Fibroblast of skin of abdomen (primary cell): ENCODE measurements at places on chromosomes 3 and 15.

DNA sequence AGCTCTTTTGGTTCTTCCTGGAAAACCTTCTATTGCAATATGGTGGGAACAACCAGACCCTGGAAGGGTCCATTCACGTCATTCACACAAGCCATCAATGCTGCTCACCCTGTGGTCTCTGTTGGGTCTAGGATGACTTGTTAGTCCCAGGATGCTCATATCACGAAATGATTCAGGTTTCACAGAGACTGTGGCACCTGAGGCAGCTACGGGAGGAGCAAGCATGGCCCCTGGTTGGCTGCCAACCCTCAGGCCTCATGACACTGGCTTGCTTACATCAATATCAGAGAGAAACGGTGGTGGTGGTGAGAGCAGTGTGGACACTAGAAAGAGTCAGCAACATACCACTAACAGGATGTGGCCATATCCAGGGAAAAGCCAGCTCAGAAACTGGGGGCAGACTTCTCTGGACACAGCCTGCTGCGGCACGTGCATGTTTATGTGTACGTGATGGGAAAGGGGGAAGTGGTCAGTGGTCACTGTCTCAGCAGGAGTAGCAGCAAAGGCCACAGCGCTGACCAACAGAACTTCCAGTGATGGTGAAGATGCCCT is 208.9 kb upstream of the ST8SIA2 start:
- DNase-seq = no peak

GRCh38 chr3:46675426-46675825 is 18.1 kb downstream of the ALS2CL start:
- no peak for DNase-seq

- no peak for DNase-seq
Observed at GRCh38 chr3:13853978-13854296, 25.9 kb downstream of the WNT7A start.

- no peak for DNase-seq
Observed at GRCh38 chr3:112117841-112118571, 15.0 kb downstream of the GCSAM start.

DNA sequence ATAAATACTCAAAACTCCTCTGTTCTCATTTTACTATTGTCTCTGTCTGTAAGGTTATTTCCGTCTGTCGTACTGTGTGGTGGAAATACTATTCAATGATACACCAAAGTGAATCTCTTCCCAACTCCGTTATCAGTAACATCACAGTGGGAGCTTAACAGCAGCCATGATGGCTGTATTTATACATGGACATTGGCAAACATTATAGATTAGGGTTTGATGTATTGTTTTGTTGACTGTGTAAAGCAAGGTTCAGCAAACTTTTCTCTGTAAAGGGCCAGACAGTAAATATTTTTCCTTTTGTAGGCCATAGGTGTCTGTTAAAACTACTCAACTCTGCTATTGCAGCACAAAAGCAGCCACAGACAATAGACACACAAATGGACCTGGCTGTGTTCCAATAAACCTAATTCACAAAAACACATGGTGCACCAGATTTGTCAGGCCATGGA is 23.2 kb downstream of the LIPC start:
- DNase-seq = no peak

DNA sequence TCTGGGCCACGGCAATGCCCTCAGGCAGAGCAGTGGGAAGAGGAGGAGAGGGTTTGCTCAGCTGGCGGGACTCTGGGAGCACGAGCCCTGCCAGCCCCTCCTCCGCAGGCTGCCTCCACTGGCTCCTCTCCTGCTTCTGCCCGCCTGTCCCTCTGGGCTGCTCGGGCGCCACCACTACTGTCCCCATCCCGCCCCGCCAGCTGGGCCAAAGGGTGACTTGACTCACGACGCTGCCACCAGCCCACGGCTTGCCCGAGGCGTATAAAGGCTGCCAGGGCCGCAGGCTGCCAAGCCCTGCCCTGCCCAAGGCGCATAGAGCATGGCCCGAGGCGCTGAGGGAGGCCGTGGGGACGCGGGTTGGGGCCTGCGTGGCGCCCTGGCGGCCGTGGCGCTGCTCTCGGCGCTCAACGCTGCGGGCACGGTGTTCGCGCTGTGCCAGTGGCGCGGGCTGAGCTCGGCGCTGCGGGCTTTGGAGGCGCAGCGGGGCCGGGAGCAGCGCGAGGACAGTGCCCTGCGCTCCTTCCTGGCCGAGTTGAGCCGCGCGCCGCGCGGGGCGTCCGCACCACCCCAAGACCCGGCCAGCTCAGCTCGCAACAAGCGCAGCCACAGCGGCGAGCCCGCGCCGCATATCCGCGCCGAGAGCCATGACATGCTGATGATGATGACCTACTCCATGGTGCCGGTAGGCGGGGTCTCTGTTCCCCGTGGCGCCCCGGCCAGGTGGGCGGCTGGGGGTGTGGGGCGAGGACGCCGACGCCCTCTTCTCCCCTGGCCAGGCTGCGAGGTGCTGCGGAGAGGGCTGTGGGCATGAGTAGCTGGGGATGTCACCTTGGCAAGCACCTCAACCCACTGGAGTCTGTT is at the start of gene GLDN:
TSS of gene GLDN (plus strand) at position 290 of the 861 bp plus-strand sequence. CDS start at position 320, 30 bp downstream.
- peak; percentile 13 for DNase-seq

DNA sequence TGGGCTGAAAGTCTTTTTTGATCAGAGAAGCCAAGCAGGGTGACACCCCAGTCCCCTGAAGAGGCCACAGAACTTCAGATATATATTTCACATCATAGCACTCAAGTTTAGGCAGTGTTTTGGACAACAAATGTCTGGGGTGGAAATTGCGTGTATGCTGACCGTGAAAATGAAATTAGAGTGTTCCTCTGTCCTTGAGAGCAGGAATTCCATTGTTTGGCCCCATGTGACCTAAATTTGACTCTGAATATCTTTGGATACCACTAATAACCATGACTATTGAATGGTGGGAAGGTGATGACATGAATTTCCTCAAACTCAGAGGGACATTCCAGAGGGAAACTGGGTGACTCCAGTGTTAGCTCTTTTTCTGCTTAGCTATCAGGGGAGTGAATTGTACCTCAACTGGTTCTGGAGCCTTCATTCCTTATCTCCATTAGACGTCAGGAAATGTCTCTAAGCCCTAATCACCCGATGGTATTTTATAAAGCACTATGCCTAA is 263.5 kb upstream of the RASGRP1 start:
- peak; percentile 83 for DNase-seq

DNA sequence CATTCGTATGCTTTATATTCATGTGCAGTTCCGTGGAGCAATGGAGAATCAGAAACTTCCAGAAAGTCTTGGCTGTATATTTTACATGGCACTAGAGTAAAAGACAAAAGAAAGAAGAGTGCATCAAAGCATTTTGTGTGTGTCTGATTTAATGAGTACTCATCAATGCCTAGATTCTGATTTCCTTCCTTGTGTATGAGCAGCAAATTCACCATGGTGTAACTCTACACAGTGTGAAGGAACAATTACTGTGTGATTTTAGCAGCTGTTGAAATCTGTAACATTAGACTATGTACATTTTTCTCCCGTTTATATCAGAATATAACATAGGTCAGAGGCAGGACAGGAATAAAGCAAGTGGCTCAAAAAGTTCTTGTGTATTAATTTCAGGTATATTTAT is 102.0 kb upstream of the TSC22D2 start:
- no peak for DNase-seq

DNA sequence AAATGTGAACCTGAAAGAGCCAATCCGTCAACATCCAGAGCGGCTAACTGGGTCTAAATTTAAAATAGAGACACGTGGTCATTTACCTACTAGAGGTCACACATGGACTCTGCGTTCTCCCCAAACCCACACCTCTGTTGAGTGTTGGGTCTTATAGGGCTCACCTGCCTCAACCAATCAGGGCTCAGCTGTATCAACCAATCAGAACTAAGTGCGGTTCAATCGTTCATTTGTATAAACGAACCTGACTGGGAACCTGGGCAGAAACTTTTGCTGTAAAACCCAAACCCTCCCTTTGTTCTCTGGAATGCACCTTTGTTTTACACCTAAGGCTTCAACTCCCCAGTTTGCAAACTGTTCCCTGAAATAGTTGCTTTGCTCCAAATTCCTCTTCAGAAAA is 8.9 kb downstream of the DNAAF4 start:
- DNase-seq = no peak

DNA sequence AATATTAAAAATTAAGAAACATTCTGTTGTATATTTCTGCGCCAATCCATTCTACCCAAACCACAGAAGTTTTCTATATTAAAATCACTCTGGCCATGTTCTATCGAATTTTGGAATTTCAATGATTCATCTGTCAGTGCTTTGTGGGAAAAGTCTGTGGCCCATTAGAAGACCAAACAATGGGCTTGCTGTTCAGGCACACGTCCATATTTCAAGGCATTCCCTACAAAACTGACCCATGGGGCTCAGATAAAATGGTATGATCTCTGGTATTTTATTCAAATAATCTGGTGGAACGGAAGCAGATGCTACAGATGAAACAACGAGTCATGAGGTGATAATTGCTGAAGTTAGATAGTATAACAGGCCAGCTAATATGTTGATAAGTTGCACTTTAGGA is 12.4 kb downstream of the NPHP3 start:
- DNase-seq = no peak

GRCh38 chr3:167762296-167762695 is 26.8 kb downstream of the SERPINI1 start:
- DNase-seq = no peak

DNA sequence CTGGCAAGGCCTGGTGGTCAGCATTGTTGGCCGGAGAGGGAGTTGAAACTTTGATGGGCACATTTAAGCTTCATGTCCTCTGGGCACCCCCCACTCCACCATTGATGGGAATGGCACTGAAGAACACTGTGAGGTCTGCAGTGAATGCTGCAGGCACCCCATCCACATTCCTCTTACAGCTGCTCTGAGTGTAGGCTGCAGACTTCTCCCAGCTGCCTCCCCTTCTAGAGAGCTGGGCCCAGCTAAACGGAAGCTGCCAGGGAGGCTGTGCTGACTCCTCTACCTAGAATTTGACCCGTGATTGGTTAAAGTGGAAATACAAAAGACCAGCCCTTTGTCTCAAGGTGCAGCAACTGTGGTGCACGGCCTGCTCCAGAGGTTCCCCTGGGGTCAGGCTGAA is 10.6 kb downstream of the TMEM158 start:
- peak; percentile 46 for DNase-seq

DNA sequence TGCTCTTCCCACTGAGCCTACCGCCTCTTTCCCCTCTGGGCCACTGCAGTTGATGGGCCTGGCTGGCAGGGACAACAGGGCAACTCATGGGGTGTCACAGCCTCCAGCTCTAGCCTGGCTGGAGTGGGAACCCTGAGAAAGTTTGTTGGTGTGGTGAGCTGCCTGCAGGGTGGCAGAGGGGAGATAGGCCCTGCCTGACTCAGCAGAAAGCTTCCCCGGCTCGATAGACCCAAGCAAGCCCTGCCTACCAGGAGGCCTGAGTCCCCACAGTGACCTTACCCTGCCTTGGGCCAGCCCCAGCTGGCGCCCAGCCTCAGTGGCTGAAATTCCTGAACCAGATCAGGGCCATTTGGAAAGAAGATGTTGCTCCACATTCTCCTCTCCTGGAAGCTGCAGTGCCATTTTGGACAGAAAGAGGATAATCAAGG is 29.4 kb downstream of the ABTB1 start:
- DNase-seq = no peak

GRCh38 chr3:110933821-110934426 is 137.7 kb upstream of the NECTIN3 start:
- peak; percentile 70 for DNase-seq

DNA sequence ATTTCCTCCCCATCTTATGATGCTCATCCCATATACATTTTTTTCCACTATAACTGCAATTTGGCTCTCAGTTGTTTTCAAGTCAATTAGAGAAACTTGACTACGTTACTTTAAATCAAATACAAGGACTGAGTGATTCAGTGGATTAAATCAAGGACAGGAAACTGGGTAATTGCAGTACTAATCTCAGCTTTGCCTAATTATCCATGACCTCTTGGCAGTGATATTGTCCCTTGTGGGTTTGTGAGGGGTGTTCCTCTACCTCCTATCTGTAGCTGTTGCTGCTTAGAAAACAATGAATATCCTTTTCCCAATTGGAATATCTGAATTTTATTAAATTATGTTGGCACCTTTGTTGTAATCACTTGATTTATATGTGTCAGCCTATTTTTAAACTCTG is 79.4 kb downstream of the ZPLD1 start:
- DNase-seq = no peak

GRCh38 chr3:9678493-9678892 is 25.1 kb upstream of the CPNE9 start:
- no peak for DNase-seq

GRCh38 chr15:88571153-88571851 is 24.8 kb upstream of the DET1 start:
- no peak for DNase-seq

DNA sequence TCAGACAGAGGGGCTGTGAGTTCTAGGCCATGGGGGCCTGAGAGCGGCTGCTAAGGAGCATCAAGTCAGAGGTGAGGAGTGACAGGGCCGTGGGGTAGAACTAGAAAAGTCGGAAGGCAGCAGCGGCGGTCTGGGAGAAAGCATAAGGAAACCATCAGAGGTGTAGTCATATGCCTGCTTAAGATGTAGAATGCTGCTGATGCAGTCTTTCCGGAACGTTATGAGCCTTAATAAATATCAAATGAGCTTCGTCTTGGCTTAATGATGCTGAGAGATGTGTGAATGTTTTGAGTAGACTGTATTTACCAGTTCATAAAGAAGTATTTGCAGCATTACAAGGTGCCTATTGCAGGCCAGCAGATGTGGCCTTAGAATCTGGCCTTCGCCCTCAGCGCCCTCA is 15.2 kb downstream of the ATG7 start:
- DNase-seq = peak; percentile 29

DNA sequence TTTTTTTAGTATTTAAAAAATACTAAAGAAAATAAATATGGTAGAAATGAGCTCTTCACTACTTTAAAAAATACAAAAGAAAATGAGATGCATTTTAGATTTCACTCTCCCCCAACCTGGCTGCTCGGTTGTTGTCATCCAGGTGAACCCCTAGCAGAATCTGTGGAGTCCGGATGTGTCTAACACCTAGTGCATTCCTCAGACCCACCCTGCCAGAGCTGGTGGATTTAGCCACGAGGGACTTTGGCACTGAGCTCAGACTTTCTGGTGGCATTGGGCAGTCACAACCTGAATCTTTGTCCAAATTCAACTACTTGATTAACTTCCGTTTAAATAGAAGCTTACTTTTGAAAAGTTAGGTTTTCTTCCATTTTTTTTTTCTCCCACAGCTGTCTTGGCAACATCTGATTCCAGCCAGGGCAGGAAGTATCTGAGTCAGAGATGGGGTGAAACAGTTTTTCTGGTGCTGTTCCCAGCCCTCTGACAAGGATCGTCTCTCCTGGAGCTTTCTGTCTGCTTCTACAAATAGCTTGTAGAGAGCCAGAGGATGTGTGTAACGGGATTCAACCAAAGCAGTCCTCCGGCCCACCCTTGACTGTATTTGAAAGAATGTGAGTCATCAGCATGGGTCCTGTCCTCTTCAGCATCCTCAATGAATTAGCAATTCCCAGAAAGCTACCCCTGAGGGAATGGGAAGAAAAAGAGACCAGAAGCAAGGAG is 301.8 kb upstream of the MCTP2 start:
- peak; percentile 99 for DNase-seq

GRCh38 chr15:56383010-56383409 is 17.8 kb downstream of the TEX9 start:
- DNase-seq = no peak

GRCh38 chr3:50610992-50611463 is 546 bp downstream of the CISH start:
- DNase-seq = no peak
